ENCODE measurements at places on chromosomes 16 and 17. TPM values are rescaled to one million over a fixed set of nuclear protein-coding genes. Genes with fewer than 3 reads are reported as not detected.

DNA sequence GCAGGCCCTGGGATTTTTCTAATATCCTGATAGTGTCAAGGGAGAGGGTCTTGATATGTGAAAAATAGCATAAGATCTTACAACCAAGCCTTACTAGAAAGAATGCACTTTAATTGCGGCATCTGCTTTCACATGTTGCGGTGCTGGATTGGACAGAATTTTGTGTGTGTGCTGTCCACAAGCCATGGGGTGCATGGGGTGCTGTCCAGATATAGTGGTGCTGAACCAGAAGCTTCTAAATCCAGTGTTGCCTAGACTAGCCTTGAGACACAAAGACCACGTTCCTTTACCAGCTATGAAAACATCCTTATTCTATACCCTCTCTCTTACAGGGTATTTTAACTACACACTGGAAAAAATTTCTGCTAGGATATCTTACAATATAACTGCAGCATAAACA lies 244.0 kb downstream of the TMEM114 start:
- DNase-seq, result no peak
- H3K36me3 ChIP-seq, result no peaks in the 10 kb centered on the region
- H3K27ac ChIP-seq, result no peak overlapping the region
- H3K27me3 ChIP-seq, result no peaks in the 10 kb centered on the region
- no peaks in the 10 kb centered on the region for H3K4me1 ChIP-seq
- H3K4me3 ChIP-seq, result no peak overlapping the region

DNA sequence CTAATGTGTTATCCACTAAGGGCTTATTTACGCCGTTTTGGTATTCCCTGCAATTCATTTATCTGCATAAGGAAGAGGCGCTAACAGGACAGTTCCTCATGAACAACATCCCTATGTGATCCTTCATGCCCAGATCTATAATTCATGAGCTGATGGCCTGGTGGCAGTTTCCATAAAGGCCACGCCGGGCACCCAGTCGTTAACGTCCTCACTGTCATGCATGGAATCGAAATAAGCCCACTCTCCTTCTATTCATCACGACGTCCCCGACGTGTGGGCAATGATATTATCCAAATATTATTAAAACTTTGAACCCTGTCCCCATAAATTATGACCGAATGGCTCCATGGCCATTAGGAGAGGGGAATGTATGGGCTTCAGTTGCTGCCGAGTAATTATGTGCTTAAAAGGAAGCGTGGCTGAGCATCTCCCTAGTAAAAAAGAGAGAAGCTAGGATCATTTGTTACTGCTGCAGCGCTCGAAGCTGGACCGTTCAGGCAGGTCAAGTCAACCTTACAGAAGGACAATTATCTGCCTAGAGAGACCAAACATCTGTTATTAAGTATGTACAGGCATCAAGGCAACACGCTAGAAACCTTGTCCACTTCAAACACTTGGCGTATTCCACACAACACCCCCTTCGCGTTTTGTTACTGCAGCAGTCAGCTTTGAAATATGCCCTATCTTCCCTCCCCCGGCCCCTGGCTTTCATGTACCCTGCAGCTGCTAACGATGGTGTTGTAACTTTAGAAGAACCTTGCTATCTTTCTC lies 94.0 kb upstream of the SALL1 start:
- no peak overlapping the region for H3K4me3 ChIP-seq
- no peak overlapping the region for H3K27ac ChIP-seq
- no peak for DNase-seq
- H3K27me3 ChIP-seq, result no peaks in the 10 kb centered on the region

KCNG4 gene
- total RNA-seq, result not detected

FSCN2 gene
- total RNA-seq, result 3.1 TPM

ADAD2 gene
- 47.7 TPM for total RNA-seq

GPRC5C gene
- 186 TPM for total RNA-seq

TRPV2 gene
- total RNA-seq, result 11.0 TPM
